Esophagus squamous epithelium (tissue), 5 donors: ENCODE measurements at places on chromosomes 12 and 14. TPM values are rescaled to one million over a fixed set of nuclear protein-coding genes. Genes with fewer than 3 reads are reported as not detected.

C12orf50 gene
- total RNA-seq = not detected

FOXM1 gene
- 17.4 TPM for total RNA-seq

NAV3 gene
- 3.4 TPM for total RNA-seq

CAND1 gene
- 42.1 TPM for total RNA-seq

GNPNAT1 gene
- total RNA-seq = 27.3 TPM

PTGER2 gene
- total RNA-seq = 2.5 TPM

COQ5 gene
- total RNA-seq = 21.6 TPM

PLEKHH1 gene
- total RNA-seq = 4.1 TPM

KCNC2 gene
- not detected for total RNA-seq

DNAH10 gene
- not detected for total RNA-seq

PPP2R5E gene
- 18.9 TPM for total RNA-seq

PLEKHD1 gene
- total RNA-seq = not detected

SERPINA12 gene
- not detected for total RNA-seq

DHRS2 gene
- total RNA-seq = not detected

LUM gene
- 42.0 TPM for total RNA-seq

EXD2 gene
- total RNA-seq = 22.9 TPM

CLEC1A gene
- total RNA-seq = 0.76 TPM

LBHD2 gene
- not detected for total RNA-seq

STXBP6 gene
- 3.9 TPM for total RNA-seq

TSHR gene
- not detected for total RNA-seq

RIN3 gene
- 9.7 TPM for total RNA-seq

UNC119B gene
- total RNA-seq = 10.5 TPM

LYZ gene
- total RNA-seq = 2.7 TPM

LRP1-AS gene
- total RNA-seq = not detected

COX14 gene
- total RNA-seq = 63.9 TPM

IL26 gene
- total RNA-seq = 1.3 TPM

SLC41A2 gene
- 0.61 TPM for total RNA-seq
